ENCODE measurements at places on chromosomes 12 and 14. TPM values are rescaled to one million over a fixed set of nuclear protein-coding genes. Genes with fewer than 3 reads are reported as not detected.

The ERP27 gene
- 9.0 TPM for total RNA-seq

- DNase-seq: no peak
Measured at GRCh38 chr12:3925621-3926020, 52.4 kb upstream of the PARP11 start.

GRCh38 chr12:91951571-91951970 is 194.1 kb downstream of the BTG1 start:
- DNase-seq: no peak

The TSPAN11 gene
- total RNA-seq: not detected

DNA sequence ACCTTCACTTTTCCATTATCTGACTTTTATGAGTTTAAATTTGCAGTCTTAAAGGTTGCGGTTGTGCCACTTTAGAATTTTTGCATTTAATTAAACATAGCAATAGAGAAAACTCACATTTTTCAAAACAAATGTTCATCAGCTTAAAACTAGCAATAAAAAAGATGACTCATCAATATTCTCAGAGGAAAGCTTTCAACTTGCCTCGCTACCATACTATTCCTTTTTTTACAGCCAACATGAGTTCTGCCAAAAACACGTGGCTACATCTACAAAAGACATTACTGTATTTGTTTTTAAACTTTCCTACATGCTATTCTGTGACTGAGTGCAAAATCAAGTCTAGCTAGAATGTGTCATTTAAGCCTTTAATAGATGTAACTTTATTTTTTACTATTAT is 497.1 kb downstream of the RPS29 start:
- DNase-seq: no peak

The KRT78 gene
- total RNA-seq: not detected

- DNase-seq: no peak
Measured at GRCh38 chr14:61074852-61075251, 93.8 kb downstream of the SLC38A6 start.

DNA sequence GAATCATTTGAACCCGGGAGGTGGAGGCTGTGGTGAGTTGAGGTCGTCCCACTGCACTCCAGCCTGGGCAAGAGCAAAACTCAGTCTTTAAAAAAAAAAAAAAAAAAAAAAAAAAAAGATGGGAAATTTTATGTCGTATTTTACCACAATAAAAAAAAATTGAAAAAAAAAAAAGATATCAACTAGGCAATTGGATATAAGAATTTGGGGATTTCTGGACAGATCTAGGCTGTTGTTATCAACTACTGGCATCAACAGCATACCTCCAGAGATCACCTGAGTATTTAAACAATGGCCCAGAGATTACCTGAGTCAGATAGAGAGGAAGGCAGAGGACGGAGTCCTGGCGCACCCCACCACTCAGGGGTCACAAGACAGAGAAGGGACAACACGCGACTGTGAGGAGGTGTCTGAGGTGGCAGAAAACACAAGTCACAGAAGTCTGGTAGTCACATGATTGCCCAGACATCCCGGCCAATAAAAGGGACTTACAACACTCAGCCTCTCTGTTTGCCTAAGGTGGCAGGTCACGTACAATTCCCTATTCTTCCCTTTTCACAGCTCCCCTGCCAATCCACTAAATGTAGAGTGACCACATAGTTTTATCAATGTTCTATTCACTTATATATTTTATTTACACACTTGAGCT is 1.8 kb downstream of the SPRING1 start:
- DNase-seq: no peak

- no peak for DNase-seq
Measured at GRCh38 chr14:103559766-103560165, 2.7 kb downstream of the BAG5 start.

- no peak for DNase-seq
Measured at GRCh38 chr12:3154006-3154405, 76.8 kb downstream of the TSPAN9 start.

DNA sequence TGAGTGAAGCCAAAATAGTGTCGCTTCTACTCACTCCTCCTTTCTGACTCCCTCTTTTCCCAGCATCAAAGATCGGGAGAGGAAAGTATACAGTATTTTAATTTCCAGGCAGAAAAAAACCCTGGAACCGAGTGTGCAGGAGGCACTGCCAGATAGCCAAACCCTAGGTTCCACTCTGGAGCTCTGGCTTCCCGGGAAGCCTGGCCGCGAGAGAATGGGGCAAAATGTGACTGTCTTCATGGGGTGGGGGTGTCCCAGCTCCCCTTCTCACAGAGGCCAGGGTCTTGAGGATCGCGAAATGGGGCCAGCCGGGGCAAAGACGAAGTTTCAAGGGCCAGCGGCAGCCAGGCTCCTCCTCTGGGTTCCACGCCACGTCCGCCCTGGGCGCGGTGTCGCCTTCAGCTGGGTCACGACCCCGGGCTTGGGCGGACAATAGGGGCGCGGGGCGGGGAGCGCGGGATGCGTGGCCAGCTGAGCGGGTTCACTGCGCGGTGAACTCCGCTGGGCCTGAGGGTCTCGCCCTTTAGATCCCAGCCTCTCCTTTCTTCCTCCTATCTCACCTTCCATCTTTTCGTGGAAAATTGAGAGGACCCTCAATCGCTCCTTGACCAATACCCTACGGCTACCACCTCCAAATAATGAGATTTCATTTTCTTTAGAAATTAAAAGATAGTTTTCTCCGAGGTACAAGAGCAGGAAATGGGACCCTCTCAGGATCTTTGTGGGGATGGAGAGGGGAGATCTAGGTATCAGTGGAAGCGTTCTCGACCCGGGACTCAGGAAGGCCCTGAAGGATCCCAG is 6.7 kb downstream of the HOXC4 start:
- DNase-seq: no peak

GRCh38 chr12:47561746-47562145 is 144.1 kb downstream of the RPAP3 start:
- no peak for DNase-seq

DNA sequence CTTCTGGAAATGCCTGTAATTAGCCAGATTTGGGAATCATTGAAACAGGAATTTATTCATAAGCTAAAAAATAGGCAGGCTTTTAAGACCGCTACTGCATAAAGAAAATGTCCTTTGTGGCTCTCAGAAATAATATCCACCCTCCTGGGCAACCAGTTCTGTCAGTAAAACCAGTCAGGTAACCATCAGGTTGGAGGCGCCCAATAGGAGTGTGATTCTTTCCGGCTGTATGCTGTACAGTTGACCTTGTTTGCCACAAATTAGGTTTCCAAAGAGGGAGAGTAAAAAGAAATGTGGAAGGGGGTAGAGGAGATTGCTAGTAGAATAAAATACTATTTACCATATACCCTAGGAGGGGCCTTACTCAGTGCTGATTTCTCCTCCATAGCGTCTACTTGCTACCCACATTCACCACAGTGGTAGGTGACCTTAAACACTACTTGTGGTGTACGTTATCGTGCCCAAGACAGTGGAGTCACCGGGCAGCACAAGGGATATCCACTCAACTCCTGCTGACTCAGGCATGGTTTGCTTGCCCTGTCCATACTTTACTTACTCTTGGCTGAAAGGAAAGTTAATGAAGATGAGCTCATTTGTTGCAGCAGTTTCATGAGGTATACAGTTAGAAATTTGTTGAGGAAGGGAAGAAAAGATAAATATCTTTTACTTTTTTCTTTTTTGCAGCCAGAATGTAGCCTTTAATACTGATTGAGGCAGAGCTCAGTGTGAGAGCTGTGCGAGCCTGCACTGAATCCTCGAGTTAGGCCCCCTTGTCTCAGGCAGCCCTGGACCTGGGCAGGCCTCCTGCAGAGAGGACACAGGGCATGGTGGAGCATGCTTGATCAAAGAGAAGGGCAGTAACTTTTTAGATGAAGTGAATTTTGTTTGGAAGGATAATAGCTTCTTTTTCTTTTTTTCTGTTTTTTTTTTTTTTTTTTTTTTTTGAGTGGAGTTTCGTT is 76.7 kb downstream of the DIP2B start:
- no peak for DNase-seq

The BCL2L2 gene
- total RNA-seq: 12.9 TPM

The PRR4 gene
- total RNA-seq: 1.0 TPM

- DNase-seq: no peak
Measured at GRCh38 chr12:88628856-88629509, 48.7 kb upstream of the KITLG start.

The TMEM260 gene
- 33.9 TPM for total RNA-seq

The C12orf54 gene
- total RNA-seq: not detected

The CMA1 gene
- not detected for total RNA-seq

DNA sequence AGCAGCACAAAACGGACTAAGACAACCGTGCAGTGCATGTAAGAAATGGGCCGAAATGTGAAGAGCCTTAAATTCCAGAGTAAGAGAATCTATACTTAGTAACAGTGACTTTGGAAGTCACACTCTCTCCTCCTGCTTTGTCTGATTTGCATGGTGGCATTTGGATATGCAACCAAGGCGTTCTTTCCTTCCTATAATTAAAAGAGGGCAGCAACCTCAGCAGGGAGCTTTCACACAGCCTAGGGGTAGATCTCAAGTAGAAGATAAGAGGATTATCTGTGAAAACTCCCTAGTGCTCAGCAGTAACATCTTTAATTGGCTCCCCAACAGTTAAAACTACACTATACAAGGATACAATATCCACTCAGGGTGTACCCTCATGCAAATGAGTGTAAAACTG is 16.5 kb downstream of the GMFB start:
- DNase-seq: no peak

The ABCD2 gene
- 1.8 TPM for total RNA-seq

DNA sequence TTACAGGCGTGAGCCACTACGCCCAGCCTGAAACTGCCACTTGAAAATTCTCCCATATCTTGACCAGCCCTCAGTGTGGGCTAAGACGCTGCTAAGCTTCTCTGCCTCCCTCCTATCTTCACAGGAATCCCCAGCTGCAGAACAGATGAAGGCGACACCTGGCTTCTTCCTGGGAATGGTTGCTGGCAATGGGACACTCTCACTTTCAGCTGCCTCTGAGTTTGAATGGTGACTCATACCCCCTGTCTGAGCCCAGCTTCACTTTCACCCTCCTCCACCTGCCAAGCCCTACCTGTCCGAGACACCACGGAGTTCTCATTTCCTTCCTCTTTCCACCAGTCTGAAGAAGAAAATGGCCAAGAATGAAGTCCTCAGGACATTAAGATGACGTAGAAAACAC is 18.3 kb upstream of the VASH1 start:
- DNase-seq: no peak

DNA sequence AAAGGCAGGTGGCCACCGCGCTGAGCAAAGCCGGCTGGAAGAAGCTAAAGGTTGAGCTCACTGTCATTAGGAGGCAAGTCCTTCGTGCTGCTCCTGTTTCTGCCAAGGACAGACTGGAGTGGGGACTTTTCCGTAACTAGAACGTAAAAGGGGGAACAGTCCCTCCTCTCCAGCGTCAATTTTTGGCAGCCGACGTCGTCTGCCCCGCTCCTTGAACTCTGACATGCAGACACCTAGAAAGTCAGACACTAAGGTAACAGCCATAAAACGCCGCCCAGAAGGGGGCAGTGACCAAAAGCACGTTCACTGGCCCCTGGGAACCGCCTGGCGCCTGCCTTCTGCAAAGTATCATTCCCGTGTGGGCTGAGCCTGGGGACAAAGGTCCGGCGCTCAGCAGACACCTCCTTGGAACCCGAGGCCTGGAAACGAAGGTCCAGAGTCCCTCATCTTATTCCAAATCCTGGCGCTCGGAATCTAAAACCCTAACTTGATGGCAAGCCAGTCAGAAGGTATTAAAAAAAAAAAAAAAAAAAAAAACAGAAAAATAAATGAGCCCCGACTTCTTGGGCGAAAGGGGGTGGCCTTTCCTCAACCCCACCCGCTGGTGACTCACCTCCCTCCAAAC is 1.1 kb upstream of the LRP1 start:
- DNase-seq: peak; percentile 71

- DNase-seq: no peak
Measured at GRCh38 chr12:56229082-56229481, 769 bp upstream of the SLC39A5 start.

GRCh38 chr12:89138048-89138852 is 214.1 kb downstream of the DUSP6 start:
- no peak for DNase-seq

DNA sequence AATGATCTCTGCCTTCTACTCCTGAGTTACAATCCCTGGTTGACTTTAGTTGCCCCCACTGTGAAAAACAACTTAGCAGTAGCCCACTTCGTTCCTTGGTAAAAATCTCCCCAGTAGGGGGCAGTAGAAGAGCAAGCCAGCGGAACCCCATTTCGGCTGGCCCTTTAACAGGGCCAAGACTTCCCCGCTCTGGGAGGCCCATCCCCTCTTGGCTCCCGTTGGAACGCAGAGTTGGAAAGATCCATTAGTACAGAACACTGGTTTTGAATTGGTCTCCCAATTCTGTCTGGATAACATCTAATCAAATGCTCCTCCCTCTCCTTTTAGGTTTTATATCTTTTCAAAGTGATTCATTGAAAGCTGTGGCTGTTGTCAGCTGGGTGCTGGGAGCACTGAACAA is 1133.3 kb downstream of the BCL11B start:
- no peak for DNase-seq

DNA sequence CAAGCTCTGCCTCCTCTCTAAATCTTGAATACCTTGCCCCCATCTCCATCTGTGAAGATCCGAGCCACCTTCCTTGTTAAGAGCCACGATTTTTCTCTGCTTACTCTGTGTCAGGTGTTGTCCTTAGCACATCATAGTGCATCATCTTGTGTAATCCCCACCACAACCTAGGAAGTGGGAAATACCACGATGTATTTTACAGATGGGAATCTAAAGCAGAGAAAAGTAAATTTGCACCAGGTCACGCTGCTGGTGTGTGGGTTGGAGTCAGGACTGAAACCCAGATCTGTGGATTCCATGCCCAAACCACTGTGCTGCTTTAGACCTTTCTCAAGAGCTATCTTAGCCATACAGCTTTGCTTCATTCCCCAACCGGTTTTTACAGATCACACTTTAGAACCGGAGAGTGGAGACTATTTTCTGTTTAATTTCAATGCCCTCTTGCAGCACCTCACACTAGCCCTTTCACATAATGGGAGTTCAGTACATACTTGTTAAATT is 94.6 kb downstream of the PPM1A start:
- DNase-seq: no peak

DNA sequence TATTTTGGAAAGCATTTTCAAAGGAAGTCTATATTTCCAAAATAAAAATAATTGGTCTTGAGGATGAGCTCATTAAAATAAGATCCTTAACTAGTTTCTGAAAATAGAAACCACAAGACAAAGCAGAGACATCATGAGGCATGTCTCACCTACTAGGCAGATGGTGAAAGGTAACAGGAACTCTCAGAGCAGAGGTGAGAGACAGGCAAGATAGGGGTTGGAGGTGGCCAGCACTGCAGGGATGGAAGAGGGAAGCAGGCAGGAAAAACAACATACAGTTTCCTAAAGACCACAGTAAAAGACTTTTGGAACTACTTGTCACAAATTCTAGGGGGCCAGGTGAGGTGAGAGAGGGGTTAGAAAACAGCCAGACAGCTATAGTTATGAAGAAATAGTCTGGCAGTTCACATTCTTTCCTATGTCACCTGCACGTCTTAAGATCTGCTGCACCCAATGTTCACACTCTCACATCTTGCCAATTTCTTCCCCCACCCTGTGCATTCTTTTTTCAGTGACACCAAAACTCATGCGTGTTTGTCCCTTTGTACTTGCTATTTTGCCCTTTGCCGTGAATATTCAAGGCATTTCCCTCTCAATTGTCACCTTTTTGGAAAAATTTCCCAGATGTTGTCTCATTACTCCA is 341.7 kb upstream of the KITLG start:
- DNase-seq: no peak

- DNase-seq: no peak
Measured at GRCh38 chr14:68981539-68981976, 2.5 kb upstream of the ACTN1 start.
